Activated T-cell treated with anti-CD3 and anti-CD28 coated beads for 48 hours (primary cell): ENCODE measurements at places on chromosomes 7 and 10.
A peak's percentile ranks its signal among the peaks of the same experiment; 100 is the strongest.

- DNase-seq, result no peak
Observed at GRCh38 chr10:12839941-12840611, 161.4 kb downstream of the CCDC3 start.

DNA sequence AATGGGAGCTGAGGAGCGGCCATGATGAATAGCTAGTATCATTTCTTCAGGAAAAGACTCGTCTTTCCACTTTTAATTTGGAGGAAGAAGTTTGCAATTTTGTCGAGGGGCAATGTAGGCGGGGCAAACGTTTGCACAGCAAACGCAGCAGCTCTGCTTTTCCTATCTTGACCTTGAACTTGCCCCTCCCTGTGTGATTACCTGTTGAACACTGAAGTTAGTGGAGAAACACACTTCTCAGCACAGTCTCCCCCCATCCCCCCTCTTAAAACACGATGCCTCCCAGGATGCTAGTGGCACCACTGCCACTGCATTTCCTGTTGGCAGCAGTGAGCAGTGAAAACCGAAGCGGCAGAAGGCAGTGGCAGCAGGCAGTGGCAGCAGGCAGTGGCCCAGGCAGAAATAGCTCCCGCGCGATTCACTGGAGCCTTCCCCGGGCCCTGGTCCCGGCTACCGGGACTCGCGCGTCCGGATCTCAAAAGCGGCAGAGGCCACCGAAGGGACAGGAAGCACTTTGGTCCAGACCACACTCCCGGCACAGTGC is at the start of gene EPDR1:
Gene EPDR1, plus strand, starts transcription at position 336 of the 544 bp plus-strand sequence. CDS start 300 bp downstream, outside the sequence.
- peak; percentile 25 for DNase-seq

DNA sequence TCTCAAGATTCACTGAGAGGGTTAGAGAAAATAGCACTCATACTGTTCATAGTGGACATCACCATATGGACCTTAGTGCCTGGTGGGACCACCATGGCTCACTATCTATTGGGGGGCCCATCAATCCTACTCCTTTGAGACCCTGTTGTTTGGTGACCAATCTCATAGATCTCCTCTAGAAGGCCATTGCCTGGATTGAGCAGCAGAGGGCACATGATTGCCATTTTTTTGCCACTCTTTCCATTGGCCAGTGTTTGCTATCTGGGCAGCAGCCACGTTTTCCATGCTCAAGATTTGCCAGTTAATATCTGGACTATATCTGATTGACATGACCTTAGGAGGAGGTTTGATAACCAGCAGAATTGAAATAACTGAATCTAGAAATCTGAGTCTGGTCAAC is 244.5 kb downstream of the ITGB1 start:
- DNase-seq, result no peak

DNA sequence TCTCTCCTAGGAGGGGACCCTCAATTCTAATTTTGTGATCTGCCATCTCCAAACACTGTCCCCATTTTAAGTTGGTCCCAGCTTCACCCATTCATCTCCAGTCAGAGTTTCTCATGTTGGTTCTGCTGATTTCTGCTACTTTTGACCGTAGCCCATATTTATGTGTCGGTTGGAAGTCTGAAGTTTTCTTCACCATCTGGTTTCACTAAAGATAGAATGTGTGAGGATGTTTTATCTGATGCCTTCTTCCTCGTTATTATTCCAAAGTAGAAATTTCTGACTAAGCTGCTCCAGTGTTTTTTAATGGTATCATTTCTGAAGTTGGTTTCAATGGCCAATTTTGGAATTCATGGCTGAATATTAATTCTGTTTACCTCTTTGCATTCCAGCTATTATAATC is 21.3 kb upstream of the IFIT2 start:
- DNase-seq, result no peak

- DNase-seq, result no peak
Observed at GRCh38 chr7:138092486-138093028, 16.3 kb downstream of the AKR1D1 start.

GRCh38 chr10:71634531-71635164 is 84.9 kb downstream of the C10orf105 start:
- no peak for DNase-seq

DNA sequence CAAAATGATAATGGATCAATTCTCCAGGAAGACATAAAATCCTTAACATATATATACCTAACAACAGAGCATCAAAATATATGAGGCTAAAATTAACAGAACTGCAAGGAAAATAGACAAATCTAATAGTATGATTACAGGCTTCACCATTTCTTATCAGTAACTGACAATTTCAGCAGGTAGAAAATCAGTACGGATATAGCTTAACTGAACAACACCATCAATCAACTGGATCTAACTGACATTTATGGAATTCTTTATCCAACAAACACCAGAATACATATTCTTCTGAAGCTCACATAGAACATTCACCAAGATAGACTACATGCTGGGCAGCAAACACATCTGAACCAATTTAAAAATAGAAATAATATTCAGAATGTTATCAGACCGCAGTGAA is 121.1 kb upstream of the CDC14C start:
- no peak for DNase-seq

DNA sequence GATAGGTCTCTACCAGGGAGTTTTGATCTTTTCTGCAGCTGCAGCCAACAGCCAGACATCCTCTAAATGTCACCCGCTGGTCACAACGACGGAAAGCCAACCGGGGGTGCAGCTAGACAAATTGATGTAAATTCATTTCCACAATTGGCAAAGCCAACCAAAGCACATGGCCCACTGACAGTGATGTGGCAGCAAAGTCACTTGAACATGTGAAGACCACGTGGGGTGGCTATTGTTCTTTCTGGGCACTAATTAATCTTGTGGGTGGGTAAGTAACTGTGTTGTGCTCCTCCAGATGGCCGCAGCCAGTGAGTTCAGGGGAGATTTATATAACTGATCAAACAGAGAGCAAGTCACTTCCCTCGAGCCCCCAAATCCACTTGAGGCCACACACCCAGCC is 354.1 kb downstream of the ANKRD30A start:
- DNase-seq, result no peak

- no peak for DNase-seq
Observed at GRCh38 chr10:28541717-28542365, 8.9 kb downstream of the WAC start.

- DNase-seq, result no peak
Observed at GRCh38 chr10:3635697-3636096, 149.3 kb downstream of the KLF6 start.

- no peak for DNase-seq
Observed at GRCh38 chr10:132744839-132745238, 41.1 kb downstream of the NKX6-2 start.

DNA sequence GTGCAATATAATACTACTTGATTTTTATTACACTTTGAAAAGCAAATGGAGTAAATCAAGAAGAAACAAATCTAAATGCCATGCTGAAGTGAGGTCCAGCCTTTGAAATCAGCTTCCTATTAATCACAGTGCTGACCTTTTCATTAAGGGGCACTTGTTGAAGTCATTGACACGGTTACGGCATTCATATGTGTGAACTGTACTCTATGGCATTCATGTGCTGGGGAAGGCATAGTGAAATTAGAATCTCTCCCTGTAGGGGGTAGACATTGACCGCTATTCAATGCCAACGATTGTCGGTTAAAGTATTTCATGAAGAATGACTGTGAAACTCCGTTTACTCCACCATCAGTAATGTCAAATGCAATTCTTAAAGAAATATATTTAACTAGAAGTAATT is 296.1 kb upstream of the SEMA3A start:
- DNase-seq, result no peak

DNA sequence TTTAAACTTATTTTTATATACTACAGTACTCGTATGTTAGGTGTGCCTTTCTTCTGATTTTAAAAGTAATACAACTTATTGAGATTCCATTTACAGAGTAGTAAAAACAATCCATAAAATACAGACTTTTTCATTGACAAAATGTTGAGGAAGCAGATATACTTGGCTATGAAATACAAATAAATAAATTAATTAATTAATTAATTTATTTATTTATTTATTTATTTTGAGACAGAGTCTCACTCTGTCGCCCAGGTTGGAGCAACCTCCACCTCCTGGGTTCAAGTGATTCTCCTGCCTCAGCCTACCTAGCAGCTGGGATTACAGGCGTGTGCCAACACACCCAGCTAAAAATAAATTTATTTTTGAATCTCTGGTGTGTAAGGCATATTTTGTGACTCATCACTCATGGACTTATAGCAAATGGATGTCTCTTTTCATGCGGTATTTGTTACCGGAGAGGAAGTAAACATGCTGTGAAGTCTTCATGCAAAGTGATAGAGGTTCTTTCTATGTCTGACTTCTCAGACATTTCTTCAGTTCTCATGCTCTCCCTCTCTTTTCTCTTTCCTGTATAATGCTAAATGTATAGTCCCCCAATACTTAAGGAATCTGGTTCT is 20.2 kb upstream of the SRPK2 start:
- DNase-seq, result no peak
